Colonic mucosa (tissue), 4 donors: ENCODE measurements at places on chromosomes 6 and 20. TPM values are rescaled to one million over a fixed set of nuclear protein-coding genes. Genes with fewer than 3 reads are reported as not detected.

ELOVL5 gene
- total RNA-seq: 17.5 TPM

MEP1A gene
- total RNA-seq: 207 TPM

TREM1 gene
- total RNA-seq: 1.4 TPM

SLC26A8 gene
- 0.27 TPM for total RNA-seq

CST4 gene
- total RNA-seq: not detected

WASF1 gene
- 2.2 TPM for total RNA-seq

CTCFL gene
- total RNA-seq: not detected

EMILIN3 gene
- total RNA-seq: 0.20 TPM

OR2B6 gene
- 0.47 TPM for total RNA-seq

TPBG gene
- 16.9 TPM for total RNA-seq
